Stimulated activated CD4-positive, alpha-beta T cell treated with anti-CD3 and anti-CD28 coated beads, TNF-alpha, amount 100 ng/mL, for 1 hour (primary cell): ENCODE measurements at places on chromosomes 1 and 21.

GRCh38 chr1:171664976-171665375 lies 12.5 kb upstream of the MYOC start:
- DNase-seq, result no peak

DNA sequence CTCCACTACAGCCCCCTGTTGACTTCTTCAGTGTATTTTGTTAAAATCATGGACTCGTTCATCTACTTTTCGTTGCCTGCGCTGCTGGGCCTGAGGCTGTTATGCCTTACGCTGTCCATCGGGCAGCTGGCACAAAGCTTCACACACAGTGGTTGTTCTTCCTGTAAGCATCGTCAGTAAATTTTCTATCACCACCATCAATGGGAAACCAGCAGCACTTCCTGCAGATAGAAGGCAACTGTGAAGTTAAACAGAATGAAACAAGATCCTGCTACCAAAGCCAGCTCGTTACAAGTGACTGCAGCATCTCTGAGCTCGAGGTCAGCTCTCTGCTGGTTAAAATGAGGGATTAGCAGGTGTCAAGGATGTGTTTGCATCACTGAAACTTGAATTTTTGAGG lies 21.9 kb upstream of the PADI6 start:
- DNase-seq, result no peak

DNA sequence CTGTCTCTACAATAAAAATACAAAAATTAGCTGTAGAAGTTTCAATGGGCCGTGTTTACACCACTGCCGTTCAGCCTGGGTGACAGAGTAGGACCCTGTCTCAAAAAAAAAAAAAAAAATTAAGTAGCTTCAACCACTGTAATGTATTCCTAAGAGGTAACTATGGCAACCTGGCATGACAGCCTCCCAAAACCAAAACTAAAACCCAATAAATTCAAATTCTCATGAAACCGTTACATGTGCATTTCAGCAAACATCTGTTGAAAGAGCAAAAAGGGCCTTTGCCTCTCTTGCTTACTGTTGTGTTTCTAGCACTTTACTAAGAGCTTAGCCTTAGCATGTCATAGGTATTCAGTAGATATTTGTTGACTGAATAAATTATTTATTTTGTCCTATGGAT lies 33.5 kb downstream of the ODR4 start:
- DNase-seq, result no peak

DNA sequence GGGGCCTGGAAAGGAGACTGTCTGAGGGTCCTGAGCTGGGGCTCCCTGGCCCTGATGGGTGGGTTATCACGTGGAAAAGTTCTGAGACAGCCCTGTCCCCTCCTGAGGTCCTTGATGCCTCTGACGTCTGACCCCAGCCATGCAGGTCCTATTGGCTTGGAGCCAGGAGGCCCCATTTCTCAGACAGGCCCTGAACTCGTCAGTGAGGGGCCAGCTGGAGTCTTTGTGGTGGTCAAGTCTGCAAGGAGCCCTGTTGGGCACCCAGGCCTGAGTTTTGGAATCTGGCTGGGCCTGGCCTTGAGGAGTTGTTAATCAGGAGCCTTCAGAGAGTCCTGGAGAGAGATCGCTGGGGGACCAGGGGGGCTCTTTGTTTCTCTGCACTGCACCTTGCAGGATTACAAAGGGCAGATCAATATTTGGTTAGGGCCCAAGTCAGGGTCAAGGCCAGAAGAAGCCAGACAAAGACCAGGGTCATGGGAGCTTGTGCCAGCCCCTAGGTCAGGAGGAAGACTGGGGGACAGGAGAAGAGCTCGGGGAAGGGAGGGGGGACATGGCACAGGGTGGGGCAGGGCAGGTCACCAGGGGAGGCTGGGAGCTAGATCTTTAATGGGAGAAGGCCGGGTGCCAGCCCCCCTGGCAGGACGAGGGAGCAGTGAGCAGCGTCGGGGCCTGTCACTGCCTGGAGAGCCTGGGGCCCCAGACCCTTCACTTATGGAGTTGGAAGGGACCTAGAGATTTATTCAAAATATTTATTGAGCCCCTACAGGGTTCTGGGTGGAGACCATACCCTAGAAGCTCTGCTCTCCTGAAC lies 83.2 kb downstream of the PTPRU start:
- no peak for DNase-seq

DNA sequence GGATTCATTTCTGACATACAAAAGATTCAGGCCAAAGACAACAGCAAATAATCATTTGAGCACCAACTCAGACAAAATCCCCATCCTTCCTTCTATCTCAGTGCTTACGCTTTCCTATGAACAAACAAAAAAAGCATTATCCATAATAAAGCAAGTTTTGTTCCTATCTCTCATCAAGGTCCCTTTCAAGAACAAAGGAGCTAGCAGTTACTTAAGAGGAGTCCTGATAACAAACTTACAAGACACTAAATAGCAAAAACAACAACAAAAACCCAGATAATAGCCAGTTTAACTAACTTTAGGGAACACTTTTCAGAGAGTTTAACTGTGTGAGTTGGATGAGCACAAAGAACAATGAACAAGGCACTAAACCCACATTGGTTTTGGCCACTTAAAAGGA lies 10.5 kb downstream of the EVI5 start:
- no peak for DNase-seq

- no peak for DNase-seq
These were observed 68.5 kb downstream of the TPR start for GRCh38 chr1:186306533-186306932.

GRCh38 chr1:7250176-7250575 lies 464.9 kb downstream of the CAMTA1 start:
- DNase-seq, result no peak

DNA sequence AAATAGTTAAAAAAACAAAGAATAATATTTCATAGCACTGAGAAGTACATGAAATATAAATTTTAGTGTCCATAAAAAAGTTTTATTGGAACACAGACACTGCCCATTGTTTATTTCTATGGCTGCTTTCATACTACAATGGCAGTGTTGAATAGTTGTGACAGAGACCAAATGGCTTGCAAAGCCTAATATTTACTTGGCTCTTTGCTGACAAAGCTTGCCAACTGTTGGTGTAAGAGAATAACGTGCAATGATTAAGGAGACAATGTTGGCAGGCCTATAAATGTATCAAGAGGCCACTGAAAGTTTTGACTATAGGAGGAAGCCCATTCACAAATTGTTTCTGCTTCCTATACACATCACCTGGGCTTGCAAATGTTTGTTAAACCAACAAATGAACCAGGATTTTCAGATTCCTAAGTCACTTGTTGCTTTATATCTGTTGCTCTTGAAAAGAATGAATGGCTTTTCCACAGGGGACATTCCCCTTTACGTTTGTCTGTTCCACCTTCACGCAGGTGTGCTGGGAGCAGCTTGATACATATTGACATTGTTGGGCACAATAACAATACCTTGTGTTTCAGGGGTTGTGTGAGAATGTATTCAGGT lies 5.5 kb upstream of the ST6GALNAC3 start:
- DNase-seq, result no peak

DNA sequence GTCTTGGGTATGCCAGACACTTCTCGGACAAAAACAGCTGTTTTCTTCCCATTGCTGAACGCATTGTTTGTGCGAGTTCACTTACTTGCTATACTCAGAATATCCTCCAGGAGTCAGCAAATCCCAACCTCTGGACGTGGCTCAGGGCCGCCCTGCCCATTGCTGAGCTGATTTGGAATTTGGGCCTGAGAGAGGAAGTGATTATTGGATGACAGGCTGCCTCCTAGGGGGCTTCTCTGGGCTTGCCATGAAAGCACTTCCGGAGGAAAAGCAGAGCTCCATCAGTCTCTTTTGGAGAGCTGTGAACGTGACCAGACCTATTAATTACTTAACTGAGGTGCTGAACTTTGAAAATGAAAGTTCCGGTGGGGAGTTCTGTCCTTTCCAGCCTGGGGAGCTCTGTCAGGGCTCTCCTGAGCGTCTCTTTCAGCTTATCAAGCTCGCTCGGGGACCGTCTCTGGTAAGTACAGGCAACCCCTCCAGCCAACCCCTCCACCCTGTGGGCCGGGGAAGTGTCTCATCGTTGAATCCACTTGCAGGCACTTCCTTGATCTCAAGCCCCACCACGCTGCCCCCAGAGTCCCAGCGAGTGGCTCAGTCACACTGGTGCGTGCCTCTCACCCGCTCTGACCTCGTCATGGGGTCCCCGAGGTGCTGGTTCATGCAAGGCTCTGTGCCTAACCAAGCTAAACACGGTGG lies 76.9 kb downstream of the CLIC6 start:
- DNase-seq, result peak; percentile 27

DNA sequence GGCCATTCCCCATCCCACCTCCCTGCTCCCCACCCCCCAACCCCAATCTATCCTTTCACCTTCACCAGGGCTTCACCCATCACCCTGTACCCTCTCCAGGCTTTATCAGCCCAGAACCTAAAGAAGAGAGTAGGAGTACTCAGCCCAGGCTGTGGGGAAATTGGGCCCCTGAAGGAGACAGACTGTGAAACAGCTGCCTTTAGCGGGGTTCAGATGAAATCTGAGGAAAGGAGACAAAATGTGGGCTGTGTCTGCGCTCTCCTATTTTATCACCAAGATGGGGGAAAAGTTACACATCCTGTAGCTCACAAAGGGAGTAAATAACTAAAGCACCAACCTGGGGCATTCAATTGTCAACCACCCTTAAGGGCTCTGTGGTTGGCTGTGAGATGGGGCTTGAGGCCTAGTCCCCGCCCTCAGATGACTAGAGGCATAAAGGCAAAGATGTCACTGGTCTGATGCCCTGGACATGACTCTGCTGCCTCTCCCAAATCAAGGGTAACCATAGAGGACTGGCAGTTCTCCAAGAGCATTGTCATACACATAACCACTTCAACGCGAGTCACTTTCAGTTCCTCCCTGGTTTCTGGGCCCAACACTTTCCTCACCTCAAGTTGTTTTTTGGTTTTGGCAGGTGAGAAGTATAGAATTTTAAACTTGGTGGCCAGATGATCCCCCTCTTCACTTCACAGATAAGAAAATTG lies 30.0 kb downstream of the SLC27A3 start:
- DNase-seq, result peak; percentile 16

GRCh38 chr1:41365772-41366454 lies 4.7 kb downstream of the FOXO6 start:
- no peak for DNase-seq

- no peak for DNase-seq
These were observed 45.0 kb downstream of the VAV3 start for GRCh38 chr1:107919953-107920352.

DNA sequence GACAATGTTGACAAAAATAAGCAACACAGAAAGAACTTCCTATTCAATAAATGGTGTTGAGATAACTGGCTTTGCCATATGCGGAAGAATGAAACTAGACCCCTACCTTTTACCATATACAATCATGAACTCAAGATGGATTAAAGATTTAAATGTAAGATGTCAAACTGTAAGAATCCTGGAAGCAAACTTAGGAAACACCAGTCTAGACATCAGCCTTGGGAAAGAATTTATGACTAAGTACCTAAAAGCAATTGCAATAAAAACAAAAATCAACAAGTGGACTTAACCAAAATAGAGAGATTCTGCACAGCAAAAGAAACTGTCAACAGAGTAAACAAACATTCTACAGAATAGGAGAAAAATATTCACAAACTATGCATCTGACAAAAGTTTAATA lies 16.1 kb upstream of the CLDN8 start:
- no peak for DNase-seq

GRCh38 chr1:78355656-78356055 lies 135.1 kb upstream of the PTGFR start:
- DNase-seq, result no peak

DNA sequence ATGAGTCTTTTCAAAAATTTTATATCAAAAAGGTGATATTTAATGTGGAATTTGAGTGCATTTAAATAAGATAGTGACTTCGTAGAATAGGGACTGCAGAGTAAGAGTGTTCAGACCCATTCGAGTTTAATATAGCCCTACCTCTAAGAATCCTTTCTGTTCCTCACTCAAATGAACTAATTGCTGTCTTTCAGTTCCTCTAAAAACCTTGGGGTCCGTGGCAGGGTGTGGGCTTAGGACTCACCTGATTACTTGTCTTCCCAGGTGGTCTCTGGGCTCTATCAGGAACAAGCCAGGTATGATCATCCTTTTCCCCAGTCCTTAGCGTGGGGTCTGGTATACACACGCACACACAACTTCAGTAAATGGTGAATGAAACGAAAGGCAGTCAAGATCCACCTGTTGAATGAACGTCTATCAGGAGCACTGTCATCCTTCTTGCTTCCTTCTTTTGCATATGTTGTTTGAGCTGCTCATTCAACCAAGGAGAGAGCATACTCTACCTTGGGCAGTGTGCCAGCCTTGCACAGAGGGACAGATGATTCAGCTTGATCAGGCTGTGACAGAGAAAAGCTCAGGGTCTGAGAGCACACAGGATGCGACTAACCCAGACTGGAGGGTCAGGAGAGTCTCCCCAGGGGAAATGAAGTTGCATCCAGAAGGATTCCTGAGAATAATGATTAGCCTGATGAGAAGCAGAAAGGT lies 1.2 kb upstream of the RNF11 start:
- no peak for DNase-seq

DNA sequence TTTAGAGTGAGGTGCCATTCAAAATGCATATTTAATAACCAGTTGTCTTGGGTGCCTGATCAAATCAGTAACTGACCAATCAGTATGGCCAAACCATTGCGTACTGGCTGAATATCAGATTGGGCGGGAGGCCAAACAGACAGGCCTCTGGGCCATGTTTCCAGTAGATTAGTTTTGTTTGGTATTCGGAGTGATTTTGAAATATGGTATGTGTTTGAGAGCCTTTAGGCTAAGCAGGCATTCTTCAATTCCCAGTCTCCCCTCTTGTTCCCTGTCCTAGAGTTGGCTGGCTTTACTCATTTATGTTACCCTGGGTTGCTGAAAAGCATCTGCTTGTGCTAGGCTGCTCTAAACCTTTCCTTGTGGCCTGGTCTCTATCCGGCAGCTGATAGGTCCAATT lies 80.1 kb downstream of the BACH1 start:
- no peak for DNase-seq

DNA sequence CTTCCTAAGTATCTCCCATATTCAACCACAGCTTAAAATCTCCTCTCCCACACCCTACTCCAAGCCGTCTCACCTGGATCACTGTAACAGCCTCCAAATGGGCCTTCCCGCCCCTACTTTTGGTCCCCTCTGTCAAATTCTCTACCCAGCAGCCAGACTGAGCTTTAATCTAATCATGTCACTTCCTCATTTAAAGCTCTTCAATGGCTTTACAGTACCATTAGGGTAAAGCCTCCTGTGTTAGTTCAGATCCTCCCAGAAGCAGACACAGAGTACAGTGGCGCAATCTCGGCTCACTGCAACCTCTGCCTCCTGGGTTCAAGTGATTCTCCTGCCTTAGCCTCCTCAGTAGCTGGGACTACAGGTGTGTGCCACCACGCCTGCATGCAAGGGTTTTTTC lies 46.8 kb upstream of the PSEN2 start:
- no peak for DNase-seq

- no peak for DNase-seq
These were observed 1.9 kb downstream of the PABPC4 start for GRCh38 chr1:39574646-39575045.
